ENCODE measurements at places on chromosomes 12 and 14.

- DNase-seq = no peak
These were observed 170.3 kb downstream of the TTC7B start for GRCh38 chr14:90645842-90646443.

- no peak for DNase-seq
These were observed 4.3 kb downstream of the GAPDH start for GRCh38 chr12:6538420-6539313.

DNA sequence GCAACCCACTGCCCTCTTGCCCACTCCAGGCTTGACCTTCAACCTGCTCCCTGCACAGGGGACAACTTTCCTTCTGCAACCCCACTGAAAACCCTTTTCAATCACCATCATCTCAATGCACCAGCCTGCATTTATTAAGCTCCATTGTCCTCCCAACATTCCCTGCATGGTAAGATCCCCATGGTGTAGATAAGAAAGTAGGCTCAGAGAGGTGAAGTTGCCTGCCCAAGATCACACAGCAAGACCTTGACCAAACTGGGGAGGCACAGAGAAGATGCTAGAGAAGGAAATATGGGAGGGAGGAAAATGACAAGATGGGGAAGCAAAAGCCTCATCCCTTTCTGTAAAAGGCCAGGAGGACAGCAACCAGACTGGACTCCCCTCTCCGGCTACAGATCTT is 9.8 kb downstream of the MSI1 start:
- DNase-seq = no peak

DNA sequence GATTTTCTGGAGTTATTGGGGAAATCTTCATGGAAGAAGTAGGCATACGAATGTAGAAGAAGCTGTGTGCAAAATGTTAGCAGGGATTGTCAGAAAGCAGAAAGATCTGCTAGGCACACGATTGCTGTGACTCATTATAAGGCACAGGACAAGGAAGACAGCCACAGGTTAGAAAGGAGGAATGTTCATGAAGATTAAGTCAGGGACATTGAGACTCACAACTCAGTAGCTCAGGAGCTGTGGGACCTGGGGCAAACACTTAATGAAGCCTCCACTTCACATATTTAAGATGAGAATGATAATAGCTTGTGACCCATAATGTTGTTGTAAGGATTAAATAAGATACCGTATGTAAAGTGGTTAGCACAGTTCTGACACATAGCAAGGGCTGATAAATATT is 26.6 kb upstream of the RTRAF start:
- DNase-seq = no peak

DNA sequence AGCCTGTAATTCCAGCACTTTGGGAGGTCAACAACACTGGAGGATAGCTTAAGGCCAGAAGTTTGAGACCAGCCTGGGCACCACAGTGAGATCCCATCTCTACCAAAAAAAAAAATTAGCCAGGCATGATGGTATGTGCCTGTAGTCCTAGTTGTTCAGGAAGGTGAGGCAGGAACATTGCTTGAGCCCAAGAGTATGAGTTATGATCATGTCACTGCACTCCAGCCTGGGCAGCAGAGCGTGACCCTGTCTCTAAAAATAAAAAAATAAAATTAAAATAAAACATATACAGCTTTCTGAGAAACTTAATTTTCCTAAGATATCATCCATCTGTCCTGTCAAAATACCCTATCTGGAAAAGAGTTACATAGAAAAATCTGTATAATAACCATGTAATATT is 38.9 kb downstream of the EML5 start:
- DNase-seq = no peak

GRCh38 chr12:11862798-11863197 is 207.9 kb upstream of the BCL2L14 start:
- no peak for DNase-seq

- DNase-seq = no peak
These were observed 130.9 kb downstream of the KICS2 start for GRCh38 chr12:64091186-64091585.

- DNase-seq = peak; percentile 75
These were observed 473.0 kb downstream of the PCNX1 start for GRCh38 chr14:71380271-71380670.

GRCh38 chr12:93778306-93778705 is 101.1 kb downstream of the CRADD start:
- no peak for DNase-seq

GRCh38 chr12:128421375-128421774 is 154.4 kb downstream of the TMEM132C start:
- DNase-seq = no peak

GRCh38 chr12:27508736-27509431 is 15.1 kb upstream of the PPFIBP1 start:
- no peak for DNase-seq

GRCh38 chr14:39145266-39145966 is 24.7 kb downstream of the TRAPPC6B start:
- DNase-seq = no peak

DNA sequence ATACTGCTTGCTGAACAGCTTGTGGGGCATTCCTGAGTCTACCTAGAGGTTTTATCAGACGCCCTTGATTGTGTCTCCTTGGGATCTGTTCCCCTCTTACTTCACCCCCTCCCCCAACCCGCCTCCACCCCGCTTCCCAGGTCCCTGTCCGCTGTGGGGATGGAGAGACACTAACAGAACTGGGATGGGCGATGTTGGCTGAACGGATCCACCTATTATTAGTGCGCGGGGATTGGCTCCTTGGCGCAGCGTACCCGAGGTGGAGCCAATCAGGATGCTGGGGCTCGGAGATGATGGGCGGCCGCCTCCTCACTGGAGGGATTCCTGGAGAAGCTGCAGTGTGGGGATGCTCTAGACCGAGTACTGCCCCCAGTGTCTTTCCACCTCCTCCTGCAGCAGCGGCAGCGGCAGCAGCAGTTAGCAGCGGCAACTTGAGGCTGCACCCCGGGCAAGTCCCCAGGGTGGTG is at the start of gene SYT1:
Gene SYT1, plus strand, starts transcription at position 372 of the 467 bp plus-strand sequence.
- DNase-seq = no peak

- DNase-seq = no peak
These were observed 4.8 kb downstream of the LRP1 start for GRCh38 chr12:57133013-57133569.

DNA sequence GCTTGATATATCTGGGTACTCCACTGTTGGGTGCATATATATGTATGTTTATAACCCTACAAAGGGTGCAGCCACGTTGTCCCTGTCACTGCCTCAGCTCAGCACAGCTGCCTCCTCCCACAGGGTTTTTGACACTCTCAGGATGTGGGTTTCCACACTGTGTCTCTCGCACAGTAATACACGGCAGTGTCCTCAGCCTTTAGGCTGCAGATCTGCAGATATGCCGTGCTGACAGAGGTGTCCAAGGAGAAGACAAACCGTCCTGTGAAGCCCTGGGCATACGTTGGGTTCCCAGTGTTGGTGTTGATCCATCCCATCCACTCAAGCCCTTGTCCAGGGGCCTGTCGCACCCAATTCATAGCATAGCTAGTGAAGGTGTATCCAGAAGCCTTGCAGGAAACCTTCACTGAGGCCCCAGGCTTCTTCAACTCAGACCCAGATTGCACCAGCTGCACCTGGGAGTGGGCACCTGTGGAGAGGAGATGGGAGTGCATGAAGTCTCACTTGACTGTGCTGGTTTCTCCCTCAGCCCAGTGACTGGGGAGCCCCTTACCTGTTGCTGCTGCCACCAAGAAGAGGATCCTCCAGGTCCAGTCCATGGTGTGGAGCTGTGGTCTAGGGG is 498.7 kb downstream of the TMEM121 start:
- DNase-seq = no peak

- no peak for DNase-seq
These were observed 11.8 kb downstream of the PDE1B start for GRCh38 chr12:54561164-54561563.

DNA sequence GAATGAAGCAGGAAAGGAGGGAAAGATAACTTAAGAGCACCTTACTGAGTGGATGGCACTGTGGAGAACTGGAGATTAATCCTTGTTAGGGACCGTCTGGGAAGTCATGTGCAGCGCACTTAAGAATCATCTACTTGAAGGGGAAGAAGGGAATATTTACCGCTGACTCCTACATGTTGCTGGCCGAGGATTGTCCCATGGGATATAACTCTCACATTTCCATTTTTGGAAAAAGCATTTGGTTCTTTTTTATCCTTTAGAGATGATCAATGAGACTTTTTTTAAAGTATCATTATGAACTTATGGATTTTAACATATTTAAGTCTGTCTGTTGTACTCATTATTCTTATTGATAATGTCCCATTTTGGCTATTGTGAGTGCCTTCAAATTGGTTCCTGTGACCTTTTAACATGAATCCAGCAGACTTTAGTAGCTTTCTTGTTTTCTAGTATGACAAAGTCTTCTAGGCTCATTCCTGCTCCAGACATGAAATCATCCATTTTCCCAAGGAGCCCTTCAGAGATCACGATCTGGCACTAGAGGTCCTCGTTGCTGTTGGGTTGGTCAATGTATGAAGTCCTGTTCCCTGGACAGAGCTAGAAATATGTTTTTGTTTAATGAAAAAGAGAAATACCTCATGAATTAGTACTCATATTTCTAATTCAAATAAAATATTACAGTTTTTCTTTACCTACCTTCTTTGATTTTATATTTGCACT is 20.2 kb upstream of the FAM234B start:
- no peak for DNase-seq

GRCh38 chr12:93317227-93317626 is 60.5 kb upstream of the NUDT4 start:
- no peak for DNase-seq

GRCh38 chr12:76274420-76275083 is 73.7 kb downstream of the BBS10 start:
- no peak for DNase-seq

DNA sequence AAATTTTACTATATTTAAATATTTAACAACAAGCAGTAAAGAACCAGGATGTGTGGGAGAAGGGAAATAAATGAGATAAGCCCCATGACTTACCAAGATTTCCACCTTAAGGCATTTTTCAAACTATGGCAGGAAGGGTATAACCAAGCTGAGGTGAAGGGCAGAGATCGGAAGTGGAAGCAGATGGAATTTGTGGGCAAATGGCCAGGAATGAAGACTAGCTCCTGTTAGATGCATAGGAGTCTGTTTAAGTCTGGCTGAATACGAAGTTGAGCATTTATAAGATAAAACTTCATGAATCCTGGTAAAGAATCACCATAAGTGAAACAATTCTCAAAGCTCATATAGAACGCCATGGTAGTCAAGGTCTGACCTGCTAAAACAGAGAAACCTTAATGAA is 163.5 kb downstream of the DIO2 start:
- no peak for DNase-seq

DNA sequence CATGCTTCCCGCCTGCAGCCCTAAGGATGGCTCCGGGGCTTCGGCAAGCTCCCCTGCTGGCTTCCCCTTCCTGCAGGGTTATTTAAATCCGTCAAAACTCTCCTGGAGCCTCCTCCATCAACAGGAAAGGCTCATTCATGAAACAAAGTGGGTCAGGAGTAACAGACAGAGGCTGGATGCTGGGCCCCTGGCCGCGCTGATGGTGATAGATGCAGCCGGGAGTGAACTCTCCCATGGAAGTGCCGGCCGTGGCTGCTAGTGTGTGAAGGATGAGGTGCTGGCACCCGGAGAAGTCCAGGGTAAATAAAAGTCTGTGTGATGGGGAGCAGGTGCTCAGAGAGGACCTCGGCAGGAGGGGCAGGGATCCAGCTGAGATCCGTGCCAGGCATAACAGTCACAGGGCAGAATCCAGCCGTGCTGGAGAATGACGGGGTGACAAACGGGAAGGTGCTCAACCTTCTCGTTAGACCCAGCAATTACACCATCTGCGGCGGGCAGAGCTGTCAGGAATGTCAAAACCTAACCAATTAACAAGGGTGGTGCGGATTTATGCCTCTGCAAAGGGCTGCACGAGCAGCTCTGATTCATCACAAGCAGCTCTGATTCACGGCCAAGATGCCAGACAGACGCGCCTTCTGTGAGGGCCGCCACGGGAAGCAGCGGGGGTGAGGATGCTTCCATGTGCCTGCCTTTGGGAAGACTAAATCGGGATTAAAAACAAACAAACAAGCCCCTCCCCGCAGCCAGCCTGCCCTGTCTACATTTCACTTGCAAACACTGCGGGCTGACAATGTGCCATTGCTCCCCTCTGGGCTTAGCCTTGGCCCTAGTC is 55.6 kb downstream of the SYNE3 start:
- peak; percentile 52 for DNase-seq

DNA sequence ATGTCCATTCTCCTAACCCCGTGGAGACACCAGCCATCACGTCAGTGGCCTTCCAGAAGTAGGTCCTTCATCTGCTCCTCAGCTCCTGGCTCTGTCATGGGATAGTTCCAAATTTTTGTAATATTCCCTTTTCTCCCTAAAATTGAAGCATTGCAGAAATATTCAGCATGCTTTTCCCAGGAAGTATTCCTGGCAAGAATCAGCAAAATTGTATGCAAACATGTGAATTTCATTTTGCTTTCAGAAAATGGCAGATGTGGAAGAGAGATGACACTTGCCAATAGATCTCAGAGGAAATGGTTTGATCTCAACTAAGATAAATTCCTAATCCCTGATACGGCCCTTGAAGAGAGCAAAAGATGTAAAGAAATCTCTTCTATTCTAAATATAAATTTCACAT is 298.9 kb downstream of the ITPR2 start:
- DNase-seq = no peak

- DNase-seq = no peak
These were observed 137.8 kb downstream of the PHLDA1 start for GRCh38 chr12:75893765-75894164.

GRCh38 chr12:130398100-130398848 is 60.6 kb downstream of the PIWIL1 start:
- no peak for DNase-seq

DNA sequence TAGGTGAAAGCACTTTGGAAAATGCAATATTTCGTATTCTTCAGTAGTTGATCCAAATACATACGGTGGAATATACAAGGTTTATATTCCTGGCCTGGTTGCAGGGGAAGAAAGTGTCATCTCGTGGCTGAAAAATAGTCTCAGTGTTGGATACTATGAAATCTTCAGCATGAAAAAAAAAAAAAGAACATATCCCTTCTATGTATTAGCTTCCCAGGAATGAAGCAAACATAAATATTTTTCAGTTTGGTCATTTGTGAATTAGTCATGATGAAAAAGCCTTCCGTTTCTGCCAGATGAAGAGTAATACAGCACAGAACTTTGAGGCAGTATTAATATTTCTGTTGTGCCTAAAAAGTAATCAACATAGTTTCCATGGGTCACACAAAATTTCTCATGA is 36.7 kb downstream of the FLRT2 start:
- peak; percentile 45 for DNase-seq

GRCh38 chr12:48004053-48004941 is at the start of gene COL2A1:
COL2A1 (minus strand) TSS chr12:48004476; CDS start chr12:48004321, 155 bp downstream.
- DNase-seq = no peak

- DNase-seq = no peak
These were observed 88.8 kb downstream of the TMX1 start for GRCh38 chr14:51328772-51329353.

DNA sequence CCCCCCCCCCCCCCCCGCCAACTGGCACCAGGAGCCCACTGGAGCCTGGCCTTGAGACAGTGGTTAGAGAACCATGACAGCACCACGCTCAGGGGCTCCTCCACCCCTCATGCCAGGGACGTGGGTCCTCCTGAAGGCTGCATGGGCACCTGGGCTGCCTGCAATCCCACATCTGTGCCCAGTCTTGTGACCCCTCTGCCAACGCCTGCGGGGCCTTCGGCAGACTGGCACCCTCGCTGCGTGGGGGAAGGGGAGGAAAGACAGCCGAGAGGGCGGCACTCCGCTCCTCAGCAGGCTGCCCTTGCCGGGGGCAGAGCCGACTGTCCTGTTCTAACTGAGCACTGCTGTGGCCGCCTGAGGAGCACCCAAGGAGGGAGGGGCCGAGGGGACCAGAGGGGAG is 6.0 kb downstream of the LRTM2 start:
- DNase-seq = no peak
